ENCODE measurements at places on chromosomes 6 and 20.

DNA sequence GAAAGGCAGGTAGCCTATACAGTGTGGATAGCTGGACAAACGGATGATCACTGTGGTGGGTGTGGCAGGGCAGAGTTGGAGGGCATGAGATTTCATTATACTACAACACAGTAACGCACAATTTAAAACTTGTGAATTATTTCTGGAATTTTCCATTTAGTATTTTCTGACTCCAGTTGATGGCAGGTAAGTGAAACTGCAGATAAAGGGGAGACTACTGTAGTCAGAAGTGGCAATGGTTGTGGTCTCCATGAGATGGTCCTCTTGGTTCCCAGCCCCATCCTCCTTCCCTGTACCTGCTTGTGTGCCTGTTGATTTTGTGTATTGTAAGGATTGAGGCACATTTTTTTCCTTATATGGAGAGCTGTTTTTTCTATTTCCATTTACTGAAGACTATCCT lies 22.5 kb upstream of the SCAF8 start:
- no peak for DNase-seq

DNA sequence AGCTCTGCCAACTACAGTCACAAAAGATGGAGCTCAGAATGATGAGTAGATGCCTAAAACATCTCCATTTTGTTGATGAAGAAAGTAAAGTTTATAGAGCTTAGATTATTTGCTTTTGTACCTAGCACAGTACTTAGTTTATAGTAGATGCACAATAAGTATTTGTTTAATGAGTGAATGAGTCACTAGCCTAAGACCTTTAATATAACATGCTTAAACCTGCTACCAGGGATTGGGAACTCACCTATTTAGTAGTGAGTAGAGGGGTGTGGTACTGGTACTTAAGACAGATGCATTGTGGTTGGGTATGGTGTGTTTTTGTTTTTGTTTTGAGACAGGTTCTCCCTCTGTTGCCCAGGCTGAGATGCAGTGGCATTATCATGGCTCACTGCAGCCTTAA lies 35.8 kb downstream of the TRIM38 start:
- DNase-seq, result no peak

DNA sequence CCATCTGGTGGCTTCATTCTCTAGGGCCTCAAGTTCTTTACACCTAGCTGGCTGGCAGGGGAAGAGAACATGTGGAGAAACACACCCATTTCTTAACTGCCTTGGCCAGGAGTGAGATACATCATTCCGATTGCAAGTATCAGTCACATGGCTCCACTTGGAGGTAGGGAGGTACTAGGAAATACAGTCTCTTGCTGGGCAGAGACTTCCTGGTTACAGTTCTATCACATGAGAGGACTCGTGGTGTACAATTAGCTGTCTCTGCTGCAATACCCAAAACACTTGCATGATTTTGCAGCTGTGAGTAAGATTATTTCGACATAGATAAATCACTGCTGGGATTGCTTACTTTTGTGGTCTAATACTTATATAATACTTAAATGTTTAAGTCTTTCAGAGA lies 51.1 kb downstream of the GTF2H5 start:
- peak; percentile 82 for DNase-seq

DNA sequence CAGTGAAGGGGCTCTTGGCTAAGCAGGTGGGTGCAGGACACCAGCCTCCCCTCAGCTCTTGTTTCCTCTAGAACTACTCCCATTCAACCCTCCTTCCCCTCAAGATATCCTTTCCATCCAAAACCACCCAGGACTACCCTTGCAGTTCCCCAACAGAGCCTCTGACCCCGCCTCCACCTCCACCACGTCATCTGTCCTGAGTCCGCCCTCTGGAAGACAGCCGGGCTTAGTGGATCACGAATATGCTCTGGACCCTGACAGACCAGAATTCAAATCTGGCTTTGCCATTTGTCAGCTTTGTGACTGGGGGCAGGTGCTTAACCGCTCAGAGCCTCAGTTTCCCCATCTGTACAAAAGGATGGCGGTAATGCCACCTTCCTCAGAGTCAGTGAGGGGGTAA lies 31.4 kb downstream of the TFEB start:
- no peak for DNase-seq

- no peak for DNase-seq
These were observed 1.8 kb upstream of the YTHDF1 start for GRCh38 chr20:63217706-63218105.

DNA sequence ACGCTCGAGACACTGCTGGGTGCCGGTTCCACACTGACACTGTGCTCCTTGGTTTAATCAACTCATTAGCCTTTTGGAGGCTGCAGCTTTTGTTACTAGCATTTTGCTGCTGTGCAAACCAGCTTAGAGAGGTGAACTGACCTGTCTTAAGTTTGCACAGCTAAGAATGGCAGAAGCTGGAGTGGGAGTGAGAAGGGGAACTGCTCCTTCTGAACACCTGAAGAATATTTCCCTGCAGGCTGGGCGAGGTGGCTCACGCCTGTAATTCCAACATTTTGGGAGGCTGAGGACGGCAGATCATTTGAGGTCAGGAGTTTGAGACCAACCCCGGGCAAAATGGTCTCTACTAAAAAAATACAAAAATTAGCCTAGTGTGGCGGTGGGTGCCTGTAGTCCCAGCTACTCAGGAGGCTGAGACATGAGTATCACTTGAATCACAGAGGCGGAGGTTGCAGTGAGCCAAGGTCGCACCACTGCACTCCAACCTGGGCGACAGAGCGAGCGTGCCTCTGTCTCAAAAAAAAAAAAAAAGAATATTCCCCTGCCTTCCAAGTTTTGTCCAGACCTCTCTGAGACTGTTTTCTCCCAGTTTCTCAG lies 5.0 kb downstream of the CEBPB start:
- no peak for DNase-seq
